Activated naive CD4-positive, alpha-beta T cell treated with anti-CD3 and anti-CD28 coated beads for 36 hours (primary cell): ENCODE measurements at places on chromosomes 7 and 10. TPM values are rescaled to one million over a fixed set of nuclear protein-coding genes. Genes with fewer than 3 reads are reported as not detected.
A peak's percentile ranks its signal among the peaks of the same experiment; 100 is the strongest.

ADCK2 gene
- total RNA-seq: 22.1 TPM

DNA sequence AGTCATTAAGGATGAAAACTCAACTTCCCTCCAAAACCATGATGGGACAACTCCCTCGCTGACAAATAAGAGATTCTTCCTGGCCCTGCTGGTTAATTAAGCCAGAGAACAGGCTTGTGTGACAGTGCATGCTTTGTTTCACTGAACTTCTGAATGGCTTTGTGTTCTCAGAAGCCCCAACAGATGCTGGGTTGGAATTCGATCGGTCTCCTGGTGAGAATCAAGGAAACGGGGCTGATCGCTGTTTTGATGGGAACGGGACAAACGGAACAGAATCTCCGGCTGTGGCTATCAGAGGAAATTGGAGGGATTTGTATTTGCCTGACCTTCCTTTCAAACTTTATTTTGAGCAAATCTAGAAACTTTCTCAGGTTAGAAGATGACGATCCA lies 145.0 kb downstream of the RNF216 start:
- H3K27me3 ChIP-seq: no peaks in the 10 kb centered on the region
- peaks cover 12% of the 10 kb centered on the region for H3K4me1 ChIP-seq
- peaks cover 17% of the 10 kb centered on the region for H3K36me3 ChIP-seq
- no peak overlapping the region for H3K27ac ChIP-seq
- H3K4me3 ChIP-seq: no peak overlapping the region

- H3K27me3 ChIP-seq: no peaks in the 10 kb centered on the region
- no peak for DNase-seq
- no peak overlapping the region for H3K27ac ChIP-seq
- no peak overlapping the region for H3K4me3 ChIP-seq
- peaks cover 18% of the 10 kb centered on the region for H3K4me1 ChIP-seq
These were observed 201.3 kb downstream of the MAD1L1 start for GRCh38 chr7:2031451-2031845.

DNA sequence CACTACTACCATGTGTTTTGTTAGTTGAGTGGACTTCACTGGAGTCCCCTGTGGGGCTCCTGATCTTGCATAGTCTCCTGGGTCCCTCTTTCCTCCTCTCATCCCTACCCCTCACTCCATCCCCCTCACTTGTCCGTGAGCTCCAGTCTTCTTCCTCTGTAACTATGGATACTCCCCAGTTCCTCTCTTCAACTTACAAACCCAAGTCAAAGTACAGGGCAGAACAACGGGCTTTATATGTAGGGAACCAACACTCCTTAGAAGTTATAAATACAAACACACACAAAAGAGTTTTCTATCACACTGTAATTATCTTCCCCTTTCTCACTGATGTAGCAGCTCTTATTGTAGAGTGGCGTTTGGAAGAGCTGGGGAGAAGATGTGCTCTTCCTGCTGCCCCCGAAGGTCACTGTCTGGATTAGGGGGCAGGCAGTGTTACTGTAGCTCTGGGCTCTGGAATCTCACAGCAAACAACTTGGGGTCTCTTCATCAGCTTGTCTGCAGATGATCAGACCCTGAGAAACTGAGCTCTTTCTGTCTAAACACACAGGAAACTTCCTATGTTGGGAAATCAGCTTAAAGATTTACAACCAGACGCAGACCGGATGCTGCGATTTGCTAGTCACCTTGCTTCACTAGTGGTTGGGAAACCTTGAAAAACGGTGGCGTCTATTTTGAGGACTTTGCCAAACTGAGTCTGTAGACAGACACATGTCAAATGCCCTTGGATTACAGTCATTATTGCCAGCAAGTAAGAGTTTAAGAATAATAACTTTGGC lies 13.6 kb downstream of the SNX10 start:
- no peak overlapping the region for H3K27ac ChIP-seq
- no peaks in the 10 kb centered on the region for H3K27me3 ChIP-seq
- peak; percentile 65 for DNase-seq
- peak overlapping the region; percentile 3 for H3K4me3 ChIP-seq
- peaks cover 14% of the 10 kb centered on the region for H3K4me1 ChIP-seq
